Naive thymus-derived CD8-positive, alpha-beta T cell (primary cell): ENCODE measurements at places on chromosomes 3 and 15.
A peak's percentile ranks its signal among the peaks of the same experiment; 100 is the strongest.

DNA sequence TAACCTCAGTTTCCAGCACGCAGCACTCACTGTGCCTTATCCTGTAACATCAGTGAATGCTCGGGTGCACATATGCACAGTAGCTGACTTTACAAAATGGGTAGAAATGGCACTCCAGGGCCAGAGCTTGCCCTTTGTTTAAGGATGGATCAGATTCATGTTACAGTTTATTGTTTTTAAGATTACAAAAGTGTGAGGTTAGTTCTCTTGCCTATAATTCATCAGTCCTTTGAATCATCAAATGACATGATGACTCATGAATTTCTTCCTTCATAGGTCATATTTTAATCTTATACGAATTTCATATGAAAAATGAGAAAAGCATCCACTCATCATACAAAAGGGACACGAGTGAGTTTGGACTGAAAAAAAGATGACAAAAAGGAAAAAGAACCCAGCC, 545.3 kb downstream of the GBE1 start:
- H3K36me3 ChIP-seq: no peaks in the 10 kb centered on the region
- no peaks in the 10 kb centered on the region for H3K27me3 ChIP-seq
- H3K4me3 ChIP-seq: no peak overlapping the region
- no peaks in the 10 kb centered on the region for H3K4me1 ChIP-seq
- no peak for DNase-seq

DNA sequence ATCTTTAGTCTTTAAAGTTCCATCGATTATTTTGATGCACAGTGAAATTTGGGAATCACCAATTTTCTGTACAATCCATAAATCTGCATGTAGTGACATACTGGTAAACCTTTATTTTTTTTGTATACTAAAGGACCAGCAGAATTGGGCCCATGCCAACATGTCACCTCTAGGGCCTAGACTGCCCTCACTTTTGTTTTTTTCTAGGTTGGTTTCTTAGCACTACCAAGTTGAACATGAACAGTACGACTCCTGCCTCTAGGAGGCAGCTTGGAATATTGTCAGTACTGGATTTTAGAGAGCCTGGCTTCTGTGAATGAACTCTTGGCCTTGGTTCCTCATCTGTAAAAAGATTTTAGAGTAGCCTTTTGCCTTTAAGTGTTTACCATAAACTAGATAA, 32.3 kb downstream of the NKIRAS1 start:
- peaks cover 15% of the 10 kb centered on the region for H3K36me3 ChIP-seq
- H3K4me1 ChIP-seq: peaks cover 28% of the 10 kb centered on the region
- peak overlapping the region; percentile 44 for H3K27ac ChIP-seq
- DNase-seq: no peak
- no peaks in the 10 kb centered on the region for H3K27me3 ChIP-seq
- no peak overlapping the region for H3K4me3 ChIP-seq

DNA sequence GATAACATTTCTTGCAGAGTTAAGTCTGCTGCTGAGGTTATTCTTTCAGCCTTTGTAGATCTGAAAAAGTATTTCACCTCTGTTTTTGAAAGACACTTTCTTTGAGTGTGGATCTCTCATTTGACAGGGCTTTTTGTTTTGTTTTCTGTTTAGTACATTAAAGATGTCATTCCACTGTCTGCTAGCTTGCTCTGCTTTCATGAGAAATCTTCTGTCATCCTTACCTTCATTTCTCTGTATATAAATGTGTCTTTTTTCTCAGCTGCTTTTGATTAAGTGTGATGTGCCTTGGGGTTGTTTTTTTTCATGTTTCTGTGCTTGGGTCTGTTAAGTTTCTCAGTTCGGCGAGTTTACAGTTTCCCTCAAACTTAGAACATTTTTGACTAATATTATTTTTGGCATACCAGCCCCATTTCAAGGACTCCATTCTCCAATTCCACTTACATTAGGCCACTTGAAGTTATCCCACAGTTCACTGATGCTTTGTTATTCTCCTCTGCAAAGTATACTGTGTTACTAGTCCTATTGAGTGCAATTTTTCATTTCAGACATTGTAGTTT, 43.9 kb upstream of the CA12 start:
- H3K4me3 ChIP-seq: no peak overlapping the region
- H3K36me3 ChIP-seq: no peaks in the 10 kb centered on the region
- no peak for DNase-seq
- no peaks in the 10 kb centered on the region for H3K4me1 ChIP-seq

DNA sequence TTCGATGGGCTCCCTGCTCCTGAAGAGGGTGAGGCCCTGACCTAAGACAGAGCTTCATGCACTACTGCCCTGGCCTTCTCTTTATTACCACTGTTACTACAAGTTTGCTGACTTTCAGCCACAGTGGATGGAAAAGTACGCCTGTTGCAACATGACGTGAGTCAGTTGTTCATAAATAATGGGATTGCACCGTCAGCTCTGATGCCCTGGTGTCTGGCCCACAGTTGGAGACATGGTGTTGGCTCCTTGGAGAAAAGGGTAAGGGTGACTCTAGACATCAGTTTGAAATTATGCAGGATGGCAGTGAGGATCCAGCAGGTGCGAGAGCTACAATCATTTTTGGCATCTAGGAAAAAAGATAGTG, 5.5 kb downstream of the PAQR5 start:
- no peak overlapping the region for H3K4me3 ChIP-seq
- DNase-seq: no peak
- peaks cover 2% of the 10 kb centered on the region for H3K4me1 ChIP-seq
- no peak overlapping the region for H3K27ac ChIP-seq
